ENCODE measurements at places on chromosomes 3 and 15.

DNA sequence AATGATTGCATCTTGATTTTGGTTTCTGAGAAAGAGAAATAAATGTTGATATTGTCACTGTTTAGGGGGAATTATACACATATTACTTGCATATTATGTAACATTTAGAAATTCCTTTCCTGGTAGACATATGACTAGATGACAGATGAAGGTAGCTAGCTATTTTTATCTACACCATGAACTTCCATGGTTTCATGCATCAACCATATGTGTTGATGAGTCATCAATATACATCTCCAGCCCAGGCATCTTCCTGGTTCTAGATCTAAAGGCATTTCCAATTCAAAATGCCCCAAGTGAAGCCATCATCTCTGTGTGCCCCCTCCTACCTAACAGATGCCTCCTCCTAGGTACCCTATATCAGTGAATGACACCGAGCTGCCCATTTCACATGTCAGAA, 9.5 kb upstream of the ADAMTSL3 start:
- DNase-seq, result no peak

DNA sequence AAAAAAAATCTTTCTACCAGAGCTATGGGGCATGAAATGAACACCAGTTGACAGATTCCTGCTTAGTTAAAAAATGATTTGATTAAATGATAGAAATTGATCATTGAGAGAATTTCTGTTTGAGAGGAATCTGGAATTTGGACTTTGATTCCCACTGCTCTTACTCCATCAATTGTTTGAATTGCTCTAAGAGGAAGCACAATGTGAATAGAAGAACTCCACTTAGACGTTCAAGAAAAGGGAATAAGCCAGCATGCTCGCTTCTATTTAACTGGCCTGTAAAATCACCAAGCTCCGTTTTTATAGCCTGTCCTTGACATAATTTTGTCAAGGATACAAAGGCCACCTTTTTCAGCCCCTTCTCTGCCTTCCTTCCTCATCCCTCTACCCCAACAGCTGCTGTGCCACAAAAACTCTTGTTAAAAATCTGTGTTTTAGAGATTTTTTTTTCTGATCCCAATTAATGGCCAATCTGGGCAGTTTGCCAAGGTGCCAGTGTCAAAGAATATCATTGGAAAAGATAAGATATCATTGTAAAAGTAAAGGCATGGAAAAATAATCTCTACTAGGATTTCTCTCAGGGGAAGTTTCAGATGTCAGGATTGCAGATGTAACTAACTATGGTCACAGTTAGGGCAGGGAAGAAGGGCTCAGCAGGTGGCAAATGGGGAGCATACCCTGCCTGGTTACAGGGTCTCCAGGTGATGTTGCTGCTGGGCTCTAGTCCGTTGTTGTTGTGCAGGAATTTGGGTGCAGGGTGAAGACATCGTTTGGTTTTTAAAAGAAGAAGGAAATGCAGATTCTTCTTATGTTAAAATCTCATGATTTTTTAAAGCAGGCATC, 301.8 kb upstream of the PDZRN3 start:
- DNase-seq, result peak; percentile 35

DNA sequence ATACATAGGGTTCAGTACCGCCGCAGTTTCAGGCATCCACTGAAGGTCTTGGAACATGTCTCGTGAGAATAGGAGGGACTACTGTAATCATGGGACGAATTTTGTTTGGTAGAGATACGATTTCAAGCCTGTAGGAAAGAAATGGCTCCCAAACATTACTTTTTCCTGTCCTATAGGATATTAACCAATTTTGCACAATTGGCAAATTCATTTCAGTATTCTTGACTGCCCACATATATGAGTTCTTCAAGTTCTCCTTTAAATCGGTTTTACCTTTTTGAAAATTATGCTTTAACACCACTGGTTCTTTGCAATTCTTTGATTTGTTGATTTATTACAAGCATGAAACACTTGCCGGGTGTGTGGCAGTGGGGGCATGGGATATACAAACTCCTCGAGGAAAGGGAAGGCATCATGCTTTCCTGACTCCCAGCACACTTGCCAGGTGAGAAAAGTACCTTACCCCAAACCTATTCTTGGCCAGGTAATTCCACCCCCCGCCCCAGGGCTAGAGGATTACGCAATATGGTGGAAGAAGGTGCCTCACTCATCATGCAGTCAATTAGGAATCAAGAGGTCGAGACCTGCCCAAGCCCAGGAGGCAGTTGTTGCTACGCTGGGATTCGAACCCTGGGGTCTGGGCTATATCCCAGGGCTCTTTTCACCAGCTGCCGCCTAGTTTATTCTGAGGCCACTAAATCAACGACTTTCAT, 584 bp upstream of the LARS2 start:
- DNase-seq, result no peak

- DNase-seq, result no peak
These were observed 998.6 kb downstream of the NAALADL2 start for GRCh38 chr3:175857666-175858270.

DNA sequence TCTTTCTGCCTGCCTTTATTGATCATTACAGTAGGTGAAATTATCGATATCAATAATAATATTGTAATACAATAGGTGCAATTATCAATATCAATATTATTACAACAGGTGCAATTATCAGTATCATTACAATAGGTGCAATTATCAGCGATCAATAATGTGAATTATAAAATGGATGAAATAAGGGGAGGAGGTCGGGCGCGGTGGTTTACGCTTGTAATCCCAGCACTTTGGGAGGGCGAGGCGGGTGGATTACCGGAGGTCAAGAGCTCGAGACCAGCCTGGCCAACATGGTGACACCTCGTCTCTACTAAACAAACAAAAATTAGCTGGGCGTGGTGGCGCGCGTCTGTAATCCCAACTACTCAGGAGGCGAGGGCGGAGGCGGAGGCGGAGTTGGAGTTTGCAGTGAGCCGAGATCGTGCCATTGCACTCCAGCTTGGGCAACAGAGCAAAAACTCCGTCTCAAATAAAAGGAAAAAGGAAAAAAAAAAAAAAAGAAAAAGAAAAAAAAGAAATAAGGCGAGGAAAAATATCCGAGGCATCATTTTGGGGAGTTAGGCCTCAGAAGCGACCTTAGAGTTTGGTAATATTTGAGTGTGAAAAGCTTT, 611 bp upstream of the BNIP2 start:
- peak; percentile 82 for DNase-seq

DNA sequence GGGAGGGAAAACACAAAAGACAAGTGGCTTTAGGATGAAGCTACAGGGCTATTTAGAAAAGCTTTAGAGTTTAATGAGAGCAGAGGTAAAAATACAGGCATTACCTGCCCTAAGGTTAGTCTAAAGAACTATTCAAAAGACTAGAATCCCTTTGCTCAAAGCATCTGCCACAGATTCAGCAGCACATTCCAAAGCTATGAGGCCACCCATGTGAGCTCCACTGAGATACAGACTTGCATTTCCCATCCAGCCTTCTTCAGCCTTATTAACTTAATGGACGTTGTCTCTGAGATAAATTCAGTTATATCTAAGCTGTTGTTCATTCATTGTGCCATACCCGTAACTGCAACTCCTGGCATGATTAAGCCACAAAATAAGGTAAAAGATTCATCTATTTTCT, 25.4 kb downstream of the CXCR6 start:
- DNase-seq, result no peak

- no peak for DNase-seq
These were observed 5.8 kb downstream of the FMN1 start for GRCh38 chr15:33188641-33189257.

DNA sequence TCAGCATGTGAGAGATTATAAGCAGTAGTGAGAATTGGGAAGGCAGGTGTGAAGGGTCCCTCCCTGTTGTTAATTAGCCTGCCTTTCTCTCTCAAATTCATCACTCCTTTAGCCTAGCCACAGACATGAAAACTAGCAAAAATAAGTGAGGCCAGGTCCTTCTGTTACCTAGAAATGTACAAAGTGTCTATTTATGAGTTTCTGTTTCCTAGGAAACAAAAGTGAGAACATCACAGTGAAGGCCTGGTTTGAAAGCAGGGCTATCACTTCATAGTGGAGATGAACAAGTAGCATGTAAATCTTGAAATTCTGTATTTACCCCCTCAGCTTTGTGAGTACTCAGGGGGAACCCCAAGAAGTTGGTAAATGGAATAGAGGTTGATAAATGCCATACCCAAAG, 78.2 kb upstream of the UMPS start:
- no peak for DNase-seq

GRCh38 chr3:102761766-102762165, 327.0 kb downstream of the ZPLD1 start:
- no peak for DNase-seq

DNA sequence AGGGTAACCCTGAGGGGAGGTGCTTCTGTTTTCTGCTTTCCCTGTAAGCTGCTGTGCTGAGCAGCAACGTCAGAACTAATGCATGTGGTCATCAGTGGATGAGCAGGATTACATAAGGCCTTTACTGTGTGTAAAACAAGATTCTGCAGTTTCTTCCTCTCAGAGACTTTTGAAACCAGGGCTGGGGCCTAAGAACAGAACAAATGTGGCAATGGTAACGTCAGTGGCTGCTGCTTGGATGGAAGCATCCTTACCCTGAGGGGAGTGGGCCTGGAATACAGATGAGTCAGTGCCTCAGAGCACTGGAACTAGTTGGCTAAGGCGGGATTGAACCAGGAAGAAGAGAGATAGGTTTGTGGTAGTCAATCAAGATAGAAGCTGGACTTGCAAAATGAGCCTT, 180.2 kb upstream of the KCNH8 start:
- no peak for DNase-seq

- no peak for DNase-seq
These were observed 31.6 kb upstream of the ZNF770 start for GRCh38 chr15:35019404-35020327.

GRCh38 chr15:89841306-89841705, 26.7 kb upstream of the ANPEP start:
- DNase-seq, result no peak

DNA sequence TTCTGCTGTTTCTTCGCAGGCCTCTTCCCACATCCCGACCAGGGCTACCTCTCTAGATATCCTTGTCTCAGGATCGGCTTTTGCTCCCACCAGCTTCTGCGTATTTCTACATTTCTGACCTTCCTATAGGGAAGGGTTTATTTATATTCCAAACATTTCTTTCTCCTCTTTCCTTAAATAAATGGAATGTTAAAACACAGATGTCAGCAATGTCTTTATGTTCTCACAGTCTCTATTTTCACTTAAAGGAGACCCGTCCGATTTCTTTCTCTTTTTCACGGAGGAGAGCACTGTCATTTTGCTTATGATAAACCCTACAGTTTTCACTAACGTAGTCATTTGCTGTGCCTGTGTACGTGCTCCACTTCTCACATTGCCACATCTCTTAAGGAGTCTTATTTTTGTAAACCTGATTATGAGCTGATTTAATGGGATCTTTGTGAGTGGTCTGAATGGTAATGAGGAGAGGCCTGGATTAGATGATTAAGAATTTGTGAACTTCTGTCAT, 630 bp downstream of the KIF15 start:
- DNase-seq, result peak; percentile 60

DNA sequence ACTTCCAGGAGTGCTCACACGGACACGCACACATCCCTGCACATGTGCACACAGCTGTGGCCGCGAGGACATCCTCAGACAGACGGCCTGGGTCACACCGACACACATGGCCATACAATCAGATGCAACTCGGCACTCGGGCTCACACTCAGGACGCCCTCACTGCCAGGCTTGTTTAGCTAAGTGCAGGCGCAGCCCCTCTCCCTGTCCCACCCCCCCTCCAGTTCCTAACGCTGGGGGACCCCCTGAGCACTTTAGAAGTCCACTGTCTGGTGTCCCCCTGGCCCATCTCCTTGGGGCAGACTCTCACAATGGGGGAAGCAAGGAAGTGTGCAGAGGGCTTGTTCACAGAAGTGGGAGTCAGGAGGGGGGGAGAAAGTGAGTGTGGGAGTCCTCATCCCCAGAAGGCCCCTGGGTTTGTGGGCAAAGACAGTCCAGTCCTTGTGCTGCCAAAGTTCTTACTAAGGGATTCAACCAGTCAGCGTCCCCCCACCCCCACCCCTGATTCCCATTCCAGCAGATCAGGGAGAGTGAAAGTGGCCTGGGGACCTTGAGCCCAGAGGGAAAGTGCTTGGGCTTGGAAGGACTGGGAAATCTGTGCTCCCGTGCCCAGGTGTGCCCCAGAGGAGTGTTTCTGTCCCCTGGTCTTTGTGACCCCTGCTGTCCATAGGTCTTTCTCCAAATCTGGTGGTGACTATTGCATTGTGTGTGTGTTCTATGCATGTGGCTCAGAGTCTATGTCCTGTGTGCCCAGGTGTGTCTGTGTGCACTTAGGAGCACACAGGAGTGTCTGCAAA, 767 bp upstream of the GATA2 start:
- no peak for DNase-seq

DNA sequence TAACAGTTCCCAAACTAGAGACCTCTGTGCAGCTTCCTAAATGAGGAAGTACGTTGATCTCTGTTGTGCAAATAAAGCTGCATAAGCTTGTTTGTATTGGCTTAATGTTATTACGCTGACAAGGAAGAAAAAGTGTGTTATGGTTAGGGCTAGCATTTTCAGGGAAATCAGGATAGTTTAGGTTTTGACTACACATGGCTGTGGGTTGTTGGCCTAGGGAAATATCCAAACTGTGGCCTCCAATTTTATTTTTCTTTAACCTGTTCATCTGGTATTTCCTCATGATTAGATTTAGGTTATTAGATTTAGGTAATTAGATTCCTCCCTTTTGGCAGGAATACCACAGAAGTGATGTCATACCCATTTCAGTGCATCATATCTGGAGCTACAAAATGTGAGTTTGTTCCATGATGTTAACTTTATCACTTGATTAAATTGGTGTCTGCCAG, 8.7 kb upstream of the MCCC1 start:
- no peak for DNase-seq

GRCh38 chr15:56428821-56429458, 36.0 kb downstream of the MNS1 start:
- peak; percentile 73 for DNase-seq

GRCh38 chr15:33608714-33609113, 297.9 kb downstream of the RYR3 start:
- no peak for DNase-seq

DNA sequence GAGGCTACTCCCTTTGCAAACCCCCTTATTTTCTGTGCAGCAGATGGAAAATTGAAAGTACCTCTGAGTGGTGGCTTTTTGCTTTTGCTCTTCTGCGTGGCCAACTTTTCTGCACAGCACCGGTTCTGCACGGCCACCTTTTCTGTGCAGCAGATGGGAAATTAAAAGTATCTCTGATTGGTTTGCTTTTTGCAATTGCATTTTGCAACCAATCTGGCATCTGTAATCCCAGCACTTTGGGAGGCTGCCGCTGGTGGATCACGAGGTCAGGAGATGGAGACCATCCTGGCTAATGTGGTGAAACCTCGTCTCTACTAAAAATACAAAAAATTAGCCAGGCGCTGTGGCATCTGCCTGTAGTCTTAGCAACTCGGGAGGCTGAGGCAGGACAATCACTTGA, 79.5 kb upstream of the CHMP2B start:
- DNase-seq, result no peak

- no peak for DNase-seq
These were observed 5.7 kb upstream of the ARL14 start for GRCh38 chr3:160671231-160671630.

DNA sequence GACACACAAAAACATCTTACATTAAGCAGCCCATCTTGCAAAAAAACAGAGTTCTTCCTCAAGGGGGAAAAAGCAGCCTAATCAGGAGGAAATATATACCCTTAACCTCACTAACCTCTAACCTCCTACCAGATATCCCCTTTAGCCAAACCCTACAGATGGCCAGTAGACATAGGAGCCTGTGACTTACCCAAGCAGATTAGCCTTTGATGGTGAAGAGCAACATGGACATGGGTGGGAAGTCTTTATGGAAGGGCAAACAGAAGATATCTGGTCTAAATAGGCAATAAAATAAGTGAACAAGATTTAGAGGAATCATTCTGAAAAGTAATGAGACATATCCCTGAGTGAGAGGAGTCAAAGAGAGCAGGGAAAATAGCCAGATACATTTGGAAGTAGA, 119.4 kb upstream of the ARPP21 start:
- no peak for DNase-seq
